ENCODE measurements at places on chromosomes 4 and X. TPM values are rescaled to one million over a fixed set of nuclear protein-coding genes. Genes with fewer than 3 reads are reported as not detected.

Gene NLGN4X
- 51.3 TPM for total RNA-seq

Gene PLP2
- 2.0 TPM for total RNA-seq

GRCh38 chr4:138898282-138898681 is 117.3 kb upstream of the NOCT start:
- no peak for DNase-seq

Gene KLF3
- total RNA-seq, result 24.8 TPM

GRCh38 chr4:87516683-87517082 is 12.5 kb downstream of the SPARCL1 start:
- DNase-seq, result no peak

GRCh38 chr4:10738826-10739489 is 54.4 kb upstream of the CLNK start:
- DNase-seq, result no peak

Gene NAT8L
- 9.2 TPM for total RNA-seq

Gene MAGEA6
- not detected for total RNA-seq

- no peak for DNase-seq
Measured at GRCh38 chrX:17706676-17707075, 30.6 kb upstream of the SCML1 start.

Gene TDO2
- not detected for total RNA-seq

DNA sequence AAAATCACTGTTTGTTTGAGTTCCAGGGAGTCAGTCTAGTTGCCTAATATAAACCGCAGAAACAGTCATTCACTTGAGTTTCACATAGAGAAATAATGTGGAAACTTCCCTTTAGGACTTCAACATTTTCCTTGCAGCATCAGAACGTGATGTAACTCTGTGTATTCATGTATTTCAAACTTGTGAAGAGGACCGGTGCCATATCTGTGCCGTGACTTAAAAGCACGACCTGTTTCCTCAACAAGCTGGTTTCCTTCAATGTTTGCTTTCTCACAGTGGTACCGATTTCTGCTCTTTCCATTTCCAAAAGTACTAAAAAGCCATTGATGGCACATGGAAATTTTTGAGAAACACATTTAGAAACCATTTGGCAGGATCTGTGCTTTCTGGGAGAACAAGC is 166.6 kb upstream of the RAPGEF2 start:
- DNase-seq, result no peak

DNA sequence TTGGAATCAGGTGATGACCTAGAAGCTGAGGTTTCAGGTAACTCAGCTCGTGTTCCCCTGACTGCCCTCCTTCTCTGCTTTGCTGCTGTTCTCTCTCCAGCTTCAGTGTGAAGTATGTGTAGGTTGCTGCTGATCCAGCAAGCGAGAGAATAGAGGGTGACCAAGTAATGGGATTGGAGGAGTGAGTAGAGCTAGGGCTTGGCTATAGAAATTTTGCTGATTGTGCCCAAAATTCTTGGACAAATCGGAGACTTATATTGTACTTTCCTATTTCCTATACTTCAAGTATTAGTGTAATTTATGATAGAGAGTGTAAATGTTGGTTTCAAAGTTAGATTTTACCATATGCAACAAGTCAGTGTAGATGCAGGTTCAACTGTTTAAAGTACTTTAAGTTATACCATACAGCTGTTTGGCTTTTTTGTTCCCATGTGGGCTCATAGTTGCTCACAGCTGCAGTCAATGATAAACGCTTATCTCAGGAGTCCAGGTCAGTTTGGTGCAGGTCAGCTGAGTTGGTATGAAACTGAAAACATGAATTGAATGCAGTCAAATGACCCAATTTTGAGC is 48.0 kb downstream of the RAPGEF2 start:
- no peak for DNase-seq

- DNase-seq, result no peak
Measured at GRCh38 chr4:6231663-6232165, 31.4 kb upstream of the JAKMIP1 start.

GRCh38 chr4:106583567-106583966 is 215.0 kb upstream of the GIMD1 start:
- no peak for DNase-seq

Gene ENPEP
- total RNA-seq, result 2.7 TPM

DNA sequence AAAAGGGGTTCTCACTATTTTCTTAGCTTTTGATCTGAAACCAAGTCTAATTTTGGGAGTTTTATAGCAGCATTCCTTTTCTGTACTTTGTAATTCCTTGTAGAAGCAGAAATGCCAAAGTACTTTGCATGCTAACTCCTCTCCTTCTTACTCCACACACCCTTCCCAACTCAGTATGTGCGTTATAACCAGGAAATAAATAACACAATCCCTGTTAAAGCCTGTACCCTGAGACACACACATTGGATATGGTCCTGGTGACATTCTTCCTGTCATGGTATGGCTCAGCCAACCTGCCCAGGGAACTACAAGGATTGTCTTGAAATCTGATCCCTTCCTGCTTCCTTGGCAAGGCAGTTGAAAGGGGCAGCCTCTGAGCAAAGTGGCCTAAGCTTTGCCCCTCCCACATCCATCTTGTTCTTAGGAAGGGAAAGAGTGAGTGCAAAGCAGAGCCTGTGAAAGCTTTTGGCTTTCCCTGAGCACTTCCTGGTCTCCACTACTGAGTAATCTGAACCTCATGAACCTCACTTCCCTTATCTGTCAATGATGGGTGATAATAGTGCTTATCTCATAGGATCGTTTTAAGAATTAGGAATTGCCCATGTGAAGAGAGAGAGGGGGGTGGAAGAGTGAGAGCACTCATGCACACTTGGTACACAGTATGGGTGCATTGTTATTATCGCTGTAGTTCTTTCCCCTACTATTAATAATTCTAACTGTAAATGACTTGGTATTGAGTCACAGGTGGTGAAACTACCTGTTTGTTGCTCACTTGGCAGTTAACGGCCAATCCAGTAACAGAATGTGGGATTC is 109.3 kb downstream of the AFF2 start:
- DNase-seq, result no peak

DNA sequence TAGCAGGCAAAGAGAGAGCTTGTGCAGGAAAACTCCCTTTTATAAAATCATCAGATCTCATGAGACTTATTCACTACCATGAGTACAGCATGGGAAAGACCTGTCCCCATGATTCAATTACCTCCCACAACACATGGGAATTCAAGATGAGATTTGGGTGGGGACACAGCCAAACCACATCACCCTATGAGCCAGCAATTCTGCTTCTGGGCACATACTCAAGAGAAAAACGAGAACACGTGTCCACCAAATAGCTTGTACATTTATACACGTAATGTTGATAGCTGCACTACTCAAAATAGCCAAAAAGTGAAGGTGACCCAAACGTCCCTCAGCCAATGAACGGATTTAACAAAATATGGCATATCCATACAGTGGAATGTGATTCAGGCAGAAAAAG is 94.5 kb upstream of the DHRSX start:
- DNase-seq, result no peak

DNA sequence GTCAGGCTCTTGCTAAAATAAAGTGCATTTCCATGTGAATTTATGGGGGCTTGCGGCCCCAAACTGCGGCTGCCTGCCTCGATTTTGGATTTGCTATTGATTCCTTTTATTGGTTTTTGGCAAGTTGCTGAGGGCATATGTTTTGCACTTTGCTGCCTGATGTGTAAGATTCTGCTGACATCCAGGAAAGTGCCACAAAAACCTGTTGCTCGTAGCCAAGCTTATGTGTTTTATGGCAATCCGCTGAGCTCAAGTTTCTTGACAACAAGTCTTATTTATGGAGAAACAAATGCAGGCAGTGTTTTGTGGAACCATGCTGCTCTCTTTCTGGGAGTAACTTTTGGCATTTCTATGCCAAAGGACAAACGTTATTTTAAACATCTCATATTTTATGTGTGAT is 97.3 kb upstream of the DDIT4L start:
- no peak for DNase-seq

Gene QRFPR
- 4.2 TPM for total RNA-seq

DNA sequence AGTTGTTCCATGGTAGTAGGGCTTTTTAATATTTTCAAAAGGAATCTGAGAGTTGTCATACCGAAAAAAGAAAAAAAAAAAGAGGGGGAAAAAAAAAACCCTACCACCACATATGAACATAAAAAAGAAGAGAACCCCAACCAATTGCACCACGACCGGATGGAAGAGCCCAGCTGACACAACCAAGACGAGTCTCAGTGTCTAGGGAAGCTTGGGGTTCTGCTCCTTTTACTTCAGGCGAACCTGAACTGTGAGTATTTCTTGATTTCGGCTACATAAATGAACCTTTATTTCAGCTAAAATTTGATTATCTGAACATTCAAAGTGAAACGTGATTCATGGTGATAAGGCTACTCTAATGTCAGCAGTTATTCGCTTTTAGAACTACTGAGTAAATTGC is at the start of gene GPR34:
Gene GPR34 (plus strand): TSS at position 139 of the 400 bp plus-strand sequence. CDS start 6,661 bp downstream, outside the sequence.
- no peak for DNase-seq

- no peak for DNase-seq
Measured at GRCh38 chr4:136741468-136741867, 790.8 kb downstream of the PCDH18 start.

GRCh38 chr4:20506827-20507226 is 193.4 kb upstream of the PACRGL start:
- DNase-seq, result no peak

- no peak for DNase-seq
Measured at GRCh38 chrX:16474511-16474910, 175.4 kb upstream of the S100G start.
